Fibroblast of the aortic adventitia (primary cell): ENCODE measurements at places on chromosomes 4 and X. TPM values are rescaled to one million over a fixed set of nuclear protein-coding genes. Genes with fewer than 3 reads are reported as not detected.

GRCh38 chr4:183905081-183905592 lies at the start of gene STOX2:
STOX2 (plus strand) TSS chr4:183905307; CDS start chr4:183906791, 1,484 bp downstream.
- DNase-seq = peak; percentile 22

DNA sequence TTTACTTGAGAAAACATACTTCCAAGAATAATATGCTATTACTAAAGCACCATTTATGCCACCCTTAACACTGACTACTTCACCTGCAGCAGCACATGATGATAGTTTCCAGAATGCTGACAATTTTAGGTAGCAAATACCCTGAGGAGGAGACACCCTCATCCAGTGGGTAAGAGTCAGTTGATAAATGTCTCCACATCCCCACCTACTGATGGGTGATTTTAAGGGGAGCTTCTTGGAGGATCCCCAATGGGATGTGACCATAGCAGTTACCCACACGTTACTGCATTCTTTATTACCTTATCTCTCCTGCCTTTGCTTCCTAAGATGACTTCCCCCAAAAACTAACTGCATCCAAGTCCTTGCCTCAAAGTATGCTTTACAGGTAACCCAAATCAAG lies 131.2 kb upstream of the SMARCAD1 start:
- no peak for DNase-seq

- no peak for DNase-seq
Measured at GRCh38 chr4:6235901-6236640, 33.6 kb upstream of the WFS1 start.

GRCh38 chr4:185886832-185887524 lies 75.0 kb upstream of the SORBS2 start:
- no peak for DNase-seq

DNA sequence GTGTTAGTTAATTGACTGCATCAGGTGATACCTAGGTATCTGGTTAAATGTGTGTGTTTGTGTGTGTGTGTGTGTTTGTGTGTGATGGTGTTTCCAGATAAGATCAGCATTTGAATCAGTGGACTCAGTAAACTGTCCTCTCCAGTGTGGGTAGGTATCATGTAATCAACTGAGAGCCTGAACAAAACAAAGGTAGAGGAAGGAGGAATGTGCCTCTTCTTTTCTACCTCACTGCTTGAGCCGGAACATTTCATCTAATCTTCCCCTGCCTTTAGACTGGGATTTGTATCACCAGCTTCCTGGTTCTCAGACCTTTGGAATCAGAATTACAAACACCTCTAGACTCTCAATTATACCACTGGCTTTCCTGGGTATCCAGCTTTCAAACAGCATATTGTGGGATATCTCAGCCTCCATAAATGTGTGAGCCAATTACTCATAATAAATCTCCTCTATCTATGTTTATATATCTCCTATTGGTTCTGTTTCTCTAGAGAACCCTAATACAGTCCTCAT lies 120.5 kb downstream of the TBCK start:
- no peak for DNase-seq

NXF2 gene
- not detected in 2 replicates for total RNA-seq

JADE1 gene
- total RNA-seq = 20.0 and 25.8 TPM in 2 replicates

SATL1 gene
- total RNA-seq = not detected in 2 replicates

HTN3 gene
- not detected in 2 replicates for total RNA-seq

NSG1 gene
- 0.09 and 2.7 TPM in 2 replicates for total RNA-seq

VCX2 gene
- total RNA-seq = not detected in 2 replicates
